Central memory CD4-positive, alpha-beta T cell (primary cell): ENCODE measurements at places on chromosomes 5 and 9.

DNA sequence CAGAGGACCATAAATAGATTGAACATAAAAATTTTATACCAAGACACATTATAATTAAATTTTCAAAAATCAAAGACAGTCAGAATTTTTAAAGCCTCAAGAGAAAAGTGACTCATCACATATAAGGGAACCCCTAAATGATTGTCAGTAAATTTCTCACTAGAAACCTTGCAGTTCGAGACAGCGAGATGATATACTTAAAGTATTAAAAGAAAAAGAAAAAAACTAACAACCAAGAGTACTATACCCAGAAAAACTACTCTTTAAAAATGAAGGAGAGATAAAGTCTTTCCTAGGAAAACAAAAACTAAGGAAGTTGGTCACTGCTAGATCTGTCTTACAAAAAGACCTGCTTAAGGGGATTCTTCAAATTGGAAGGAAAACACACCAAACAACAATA is 251.4 kb upstream of the MSX2 start:
- DNase-seq, result no peak

DNA sequence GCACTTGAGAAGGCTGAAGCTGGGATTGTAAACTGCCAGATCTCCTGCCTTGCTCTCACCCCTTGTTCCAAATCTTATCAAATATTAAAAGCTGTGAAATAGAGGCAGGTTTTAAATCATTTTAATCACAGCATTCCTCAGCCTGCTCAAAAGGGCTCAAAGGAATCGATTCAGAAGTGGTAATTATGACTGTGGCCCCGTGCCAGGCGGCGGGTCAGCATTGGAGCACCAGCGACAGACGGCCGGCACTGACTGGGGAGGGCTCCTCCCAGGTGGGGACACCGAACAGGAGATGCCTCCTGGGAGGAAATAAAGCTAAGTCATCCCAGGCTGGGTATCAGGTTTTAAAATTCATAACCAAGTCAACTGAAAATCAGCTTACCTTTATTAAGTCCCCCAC is 66.7 kb downstream of the KCNIP1 start:
- no peak for DNase-seq

- DNase-seq, result no peak
These were observed 30.0 kb downstream of the KDM4C start for GRCh38 chr9:6787793-6788161.

DNA sequence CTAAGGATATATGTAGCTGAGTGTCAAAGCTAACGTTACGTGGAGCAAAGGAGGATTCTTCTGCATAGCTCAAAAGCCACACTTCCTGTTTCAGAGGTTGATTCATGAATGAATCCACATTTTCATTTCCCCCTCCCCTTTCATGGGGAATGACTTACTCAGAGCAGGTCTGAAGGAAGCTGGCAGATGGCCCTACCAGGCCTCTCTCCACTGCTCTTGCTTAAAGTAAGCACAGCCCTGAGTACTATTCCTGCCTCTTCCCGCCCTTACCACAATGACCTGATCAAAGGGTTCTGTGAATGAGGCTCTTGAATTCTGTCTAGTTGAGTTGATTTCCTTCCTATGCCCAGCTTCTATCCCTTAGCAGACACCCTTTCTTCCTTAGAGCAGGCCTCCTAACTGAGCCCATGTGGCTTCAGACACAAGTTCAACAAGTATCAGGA is 6.3 kb downstream of the IGIP start:
- no peak for DNase-seq

DNA sequence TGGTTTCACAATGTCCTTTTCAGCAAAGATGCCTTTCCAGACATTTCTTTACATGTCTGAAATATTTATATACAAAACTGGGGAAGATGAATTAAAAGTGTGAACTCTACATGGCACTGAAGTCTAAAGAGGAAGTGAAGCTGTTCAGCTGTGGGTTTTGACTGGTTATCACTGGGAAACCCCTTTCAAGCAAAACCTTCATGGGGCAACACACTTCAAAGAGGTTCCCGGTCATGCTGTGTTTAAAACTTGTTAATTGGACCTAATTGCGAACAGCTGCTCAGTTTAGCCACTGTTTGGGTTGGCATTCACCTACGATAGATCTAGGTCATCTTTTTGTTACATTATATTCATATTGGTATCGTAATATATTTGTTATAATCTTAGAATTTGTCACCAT is 20.0 kb upstream of the GDNF start:
- DNase-seq, result no peak

DNA sequence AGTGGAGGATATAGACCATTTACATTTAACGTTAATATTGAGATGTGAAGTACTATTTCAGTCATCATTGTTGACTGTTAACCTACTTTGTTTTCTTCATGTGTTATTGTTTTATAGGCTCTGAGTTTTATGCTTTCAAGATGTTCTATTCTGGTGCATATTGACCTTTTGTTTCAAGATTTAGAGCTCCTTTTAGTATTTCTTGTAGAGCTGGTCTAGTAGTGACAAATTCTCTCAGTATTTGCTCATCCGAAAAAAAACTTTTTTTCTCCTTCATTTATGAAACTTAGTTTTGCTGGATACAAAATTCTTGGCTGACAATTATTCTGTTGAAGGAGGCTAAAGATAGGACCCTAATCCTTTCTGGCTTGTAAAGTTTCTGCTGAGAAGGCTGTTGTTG is 91.3 kb downstream of the INVS start:
- no peak for DNase-seq

DNA sequence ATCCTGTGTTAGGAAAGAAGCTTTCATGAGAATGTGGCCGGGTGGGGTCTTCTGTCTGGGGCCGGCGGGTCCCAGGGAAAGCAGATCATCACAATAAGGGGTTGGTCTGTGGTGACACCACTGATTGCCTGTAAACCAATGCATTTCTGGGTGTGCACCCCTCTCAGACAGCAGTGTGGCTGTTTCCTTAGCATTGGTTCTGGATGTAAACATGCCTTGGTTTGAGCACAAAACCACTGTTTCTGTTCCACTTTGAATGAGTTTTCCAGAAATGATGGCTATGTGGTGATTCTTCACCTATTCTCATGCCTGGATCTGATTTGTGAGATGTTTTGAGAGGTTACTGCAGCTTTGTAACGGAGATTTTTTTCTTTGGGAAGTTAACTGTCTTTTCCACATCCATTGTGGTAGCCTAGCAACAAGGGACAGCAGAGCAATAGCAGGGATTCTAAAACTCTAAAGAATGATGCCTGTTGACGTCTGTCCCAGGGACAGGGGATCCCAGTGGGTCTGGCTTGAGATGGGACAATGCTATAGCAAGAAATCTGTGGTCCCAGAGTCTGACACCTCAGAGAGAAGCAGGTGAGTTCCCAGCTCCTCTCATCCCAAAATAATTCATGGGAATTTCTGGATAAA is at the start of gene CCDC192:
TSS of gene CCDC192 (plus strand) at position 466 of the 636 bp plus-strand sequence. CDS start at position 521, 55 bp downstream.
- no peak for DNase-seq

DNA sequence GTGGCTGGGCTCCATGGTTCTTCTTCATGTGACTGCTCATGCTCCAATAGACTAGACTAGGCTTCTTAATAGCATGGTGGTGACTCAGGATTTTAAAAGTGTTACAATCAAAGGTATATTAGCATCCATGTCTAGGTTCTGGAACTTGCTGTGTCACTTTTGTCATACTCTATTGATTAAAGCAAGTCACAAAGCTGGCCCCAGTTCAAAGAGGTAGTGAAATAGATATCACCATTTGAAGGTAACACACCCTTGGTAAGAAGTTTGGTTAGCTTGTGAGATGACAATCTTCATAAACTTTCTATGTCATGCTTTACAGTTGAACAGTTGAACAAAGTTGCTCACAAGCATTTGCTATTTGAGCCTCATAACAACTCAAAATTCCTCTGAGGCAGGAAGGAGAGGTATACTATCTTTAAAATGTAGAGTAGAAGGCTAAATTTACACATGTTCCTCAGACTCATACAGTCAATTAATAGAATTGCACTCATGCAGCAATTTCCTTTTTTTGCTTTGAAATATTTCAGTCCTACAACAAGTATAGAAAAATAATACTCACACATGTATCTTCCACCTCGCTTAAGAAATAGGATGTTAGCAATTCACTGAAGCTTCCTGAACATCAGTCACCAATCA is 56.8 kb upstream of the TMEM252 start:
- DNase-seq, result no peak

- DNase-seq, result no peak
These were observed 93.6 kb upstream of the RANBP3L start for GRCh38 chr5:36395260-36395659.

- no peak for DNase-seq
These were observed 933.8 kb upstream of the DMAC1 start for GRCh38 chr9:8733131-8733954.

DNA sequence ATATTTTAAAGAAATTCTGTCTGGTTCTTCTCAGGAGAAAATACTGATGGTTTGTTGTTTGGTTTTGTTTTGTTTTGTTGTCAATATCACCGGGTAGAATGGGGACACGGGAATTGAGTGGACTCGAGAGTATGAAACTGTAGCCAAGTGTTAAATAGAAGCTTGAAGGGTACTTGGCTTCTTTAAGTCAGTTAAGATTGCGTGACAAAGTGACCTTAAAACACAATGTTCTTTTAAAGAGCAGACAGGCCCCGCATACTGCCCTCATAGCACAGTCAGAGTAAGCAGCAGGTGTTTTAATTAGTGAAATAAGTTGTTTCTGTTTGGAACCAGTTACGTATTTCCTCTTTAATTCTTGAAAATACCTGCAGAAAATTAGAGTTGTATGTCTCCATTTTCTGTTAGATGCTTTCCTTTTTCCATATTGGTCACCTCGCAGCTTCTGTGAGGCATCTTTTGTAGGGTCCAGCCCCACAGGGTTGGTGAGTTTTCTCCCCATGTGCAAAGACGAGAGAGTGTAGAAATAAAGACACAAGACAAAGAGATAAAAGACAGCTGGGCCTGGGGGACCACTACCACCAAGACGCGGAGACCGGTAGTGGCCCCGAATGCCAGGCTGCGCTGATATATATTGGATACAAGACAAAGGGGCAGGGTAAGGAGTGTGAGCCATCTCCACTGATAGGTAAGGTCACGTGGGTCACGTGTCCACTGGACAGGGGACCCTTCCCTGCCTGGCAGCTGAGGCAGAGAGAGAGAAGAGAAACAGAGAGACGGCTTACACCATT is 9.6 kb downstream of the TRIP13 start:
- no peak for DNase-seq

DNA sequence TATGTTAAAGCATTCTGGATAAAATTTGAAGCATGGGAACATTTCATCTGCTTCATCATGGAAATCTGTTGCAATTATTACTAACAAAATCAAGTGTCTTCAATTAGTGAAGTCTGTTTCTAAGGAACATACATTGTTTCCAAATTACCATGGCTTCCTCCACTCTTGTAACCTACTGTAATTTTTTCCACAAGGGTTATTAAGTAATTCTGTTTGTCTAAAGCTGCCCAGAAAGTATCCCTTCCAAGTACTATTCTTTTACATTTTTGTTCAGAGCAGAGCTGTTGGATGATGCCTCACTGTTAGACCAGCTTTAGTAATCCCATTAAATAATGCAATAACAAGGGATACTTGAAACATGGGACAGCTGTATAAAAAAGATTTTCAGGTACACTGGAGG is 483.5 kb upstream of the CD180 start:
- DNase-seq, result no peak

- DNase-seq, result no peak
These were observed 194.7 kb downstream of the DNAH5 start for GRCh38 chr5:13749766-13750165.

DNA sequence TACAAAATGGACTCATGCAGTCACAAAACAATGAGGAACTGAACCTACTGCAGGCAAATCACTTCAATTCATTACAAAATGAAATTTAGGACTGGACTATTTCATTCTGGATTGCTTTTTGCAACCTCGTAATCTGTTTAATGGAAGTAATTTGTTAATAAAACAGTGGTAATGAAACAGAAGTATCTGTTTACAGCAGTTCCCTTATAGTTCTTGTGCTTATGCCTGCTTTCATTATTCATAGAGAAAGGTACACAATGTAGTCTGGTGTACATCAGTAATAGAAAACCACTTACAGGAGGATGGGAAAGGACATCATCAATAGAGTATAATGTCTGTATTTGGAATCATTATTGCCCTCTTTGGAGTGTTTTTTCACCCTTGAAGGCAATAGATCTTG is 389.2 kb upstream of the NUDT12 start:
- no peak for DNase-seq

- no peak for DNase-seq
These were observed 34.2 kb downstream of the PAX5 start for GRCh38 chr9:36999728-37000333.

DNA sequence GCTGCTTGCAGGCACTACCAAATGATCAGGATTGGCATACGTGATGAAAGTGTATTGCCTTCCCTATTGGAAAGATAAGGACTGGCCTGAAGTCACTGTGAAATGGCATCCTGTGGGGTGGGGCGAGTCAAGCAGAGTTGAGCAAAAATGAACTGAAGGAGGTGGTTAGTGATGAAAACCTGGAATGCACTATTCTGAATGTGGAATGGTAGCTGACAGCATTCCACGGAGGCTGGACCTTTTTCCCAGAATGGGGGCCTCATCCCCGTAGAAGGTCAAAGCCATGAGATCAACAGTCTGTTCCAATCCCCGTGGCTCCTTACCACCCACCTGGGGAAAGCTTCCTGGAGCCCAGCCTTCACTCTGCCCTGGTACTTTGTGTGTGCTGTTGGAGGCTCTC is 37.7 kb downstream of the ASS1 start:
- DNase-seq, result no peak

- DNase-seq, result no peak
These were observed 19.9 kb downstream of the ELL2 start for GRCh38 chr5:95941756-95942155.

- DNase-seq, result no peak
These were observed 207.5 kb upstream of the IRX2 start for GRCh38 chr5:2958976-2959375.

DNA sequence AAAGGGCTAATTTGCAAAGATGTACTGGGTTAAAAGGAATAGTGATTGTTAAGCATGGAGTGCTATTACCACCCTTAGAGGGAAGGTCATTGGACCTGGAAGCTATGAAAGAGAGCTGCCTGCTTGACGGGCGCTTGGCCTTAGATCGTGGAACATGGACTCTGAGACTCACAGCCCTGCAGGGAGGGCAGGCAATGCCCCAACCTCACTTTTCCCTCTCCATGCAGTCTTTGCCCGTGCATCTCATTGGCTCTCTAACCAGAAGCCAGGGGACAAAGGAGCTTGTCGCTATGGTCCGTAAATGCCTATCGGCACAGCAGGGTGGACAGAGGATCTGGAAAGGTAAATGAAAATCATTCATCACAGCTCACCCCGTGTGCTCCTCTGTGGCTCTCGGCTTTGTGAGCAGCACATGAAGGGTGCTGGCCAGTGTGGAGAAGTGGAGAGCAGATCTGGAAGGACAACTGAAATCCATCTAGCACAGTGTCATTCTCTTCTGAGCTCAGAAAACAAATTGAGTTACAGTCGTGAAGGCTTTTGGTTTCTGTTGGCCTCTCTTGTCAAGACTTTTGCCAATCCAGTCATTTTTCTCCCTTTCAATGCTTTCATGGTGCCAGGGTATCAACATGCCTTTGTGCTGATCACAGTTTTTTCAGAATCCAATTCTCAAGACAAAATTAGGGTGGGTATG is 186.2 kb downstream of the SNX18 start:
- no peak for DNase-seq

- DNase-seq, result no peak
These were observed 134.0 kb upstream of the MAP3K1 start for GRCh38 chr5:56681346-56681745.

GRCh38 chr5:88875341-88876234 is 7.4 kb downstream of the MEF2C start:
- DNase-seq, result no peak
